ENCODE measurements at places on chromosomes 3 and 15.
A peak's percentile ranks its signal among the peaks of the same experiment; 100 is the strongest.

- no peak for ATAC-seq
Observed at GRCh38 chr15:90211440-90212143, 10.5 kb downstream of the SEMA4B start.

- ATAC-seq = no peak
Observed at GRCh38 chr15:57780471-57780870, 74.0 kb downstream of the POLR2M start.

DNA sequence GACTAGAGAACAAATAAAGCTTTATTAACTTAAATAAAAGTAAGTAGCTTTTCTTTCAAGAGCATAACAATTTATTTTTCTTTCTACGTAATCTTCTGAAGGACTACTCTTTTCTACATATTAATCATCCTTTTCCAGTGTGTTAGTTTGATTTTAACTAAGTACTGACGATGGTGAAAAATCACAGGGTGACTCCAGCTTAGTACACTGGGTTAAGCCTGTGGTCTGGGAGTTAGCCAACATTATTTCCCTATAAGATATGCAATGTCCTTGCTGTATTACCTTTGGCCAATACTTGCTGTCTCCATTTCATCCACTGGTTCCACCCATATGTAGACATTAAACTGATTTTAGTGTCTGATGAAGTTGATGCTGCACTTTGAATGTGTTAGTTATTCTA is 508.6 kb upstream of the SUCLG2 start:
- ATAC-seq = no peak

DNA sequence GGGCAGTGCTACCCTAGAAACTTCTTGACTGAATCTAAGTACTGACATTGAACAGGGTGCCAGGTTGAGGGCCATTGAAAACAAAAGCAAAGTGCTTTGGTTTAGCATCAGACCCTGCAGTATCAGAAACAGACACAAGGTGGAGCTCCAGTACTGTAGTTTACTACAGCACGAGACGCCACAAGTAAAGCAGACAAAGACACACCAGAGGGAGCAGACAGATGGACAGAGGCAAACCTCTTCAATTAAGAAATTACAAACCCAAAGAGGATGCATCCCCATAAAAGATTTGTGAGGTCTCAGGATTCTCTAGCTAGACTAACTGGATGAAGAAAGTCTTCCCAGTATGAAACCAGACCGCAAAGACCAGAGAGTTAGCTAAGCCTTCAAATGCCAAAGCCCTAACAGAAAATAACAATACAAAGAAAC is 16.6 kb downstream of the TOP2B start:
- peak; percentile 83 for ATAC-seq

GRCh38 chr3:31509147-31509728 is 23.5 kb upstream of the STT3B start:
- ATAC-seq = peak; percentile 75

DNA sequence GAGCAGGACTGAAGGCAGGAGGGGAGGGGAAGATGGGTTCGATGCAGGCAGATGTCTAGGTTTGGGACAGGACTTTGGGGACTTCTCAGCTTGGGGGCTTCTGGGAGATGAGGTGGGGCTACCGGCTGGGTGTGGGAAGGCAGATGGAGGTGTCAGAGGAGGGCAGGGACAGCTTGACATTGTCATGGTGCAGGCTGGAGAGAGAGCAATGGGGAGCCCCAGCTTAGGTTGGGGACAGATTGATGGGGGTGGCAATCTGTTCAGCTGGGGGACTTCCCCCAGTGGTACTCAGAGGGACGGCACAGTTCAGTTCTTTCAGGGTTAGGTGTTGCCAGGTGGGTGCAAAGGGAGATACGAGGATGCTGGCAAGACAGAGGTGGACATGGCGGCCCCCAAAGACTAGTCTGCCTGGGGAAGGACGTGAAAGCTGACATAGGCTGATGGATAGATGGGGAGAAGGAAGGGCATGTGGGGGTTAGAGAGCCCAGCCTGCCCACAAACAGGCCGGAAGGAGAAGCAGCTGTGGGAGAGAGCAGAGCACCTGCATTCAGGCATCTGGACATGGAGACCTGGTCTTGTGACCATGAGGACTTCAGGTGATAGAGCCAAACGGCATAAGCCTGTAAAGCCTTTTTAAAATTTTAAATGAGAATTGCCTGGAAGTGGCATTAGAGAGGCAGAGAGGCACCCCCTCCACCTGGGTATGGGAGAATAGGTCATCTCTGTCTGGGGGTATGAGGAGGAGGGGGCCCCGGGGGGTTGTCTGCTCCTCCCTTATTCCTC is 21.1 kb downstream of the ACAA1 start:
- ATAC-seq = no peak

- no peak for ATAC-seq
Observed at GRCh38 chr3:192494174-192494573, 233.2 kb downstream of the FGF12 start.

DNA sequence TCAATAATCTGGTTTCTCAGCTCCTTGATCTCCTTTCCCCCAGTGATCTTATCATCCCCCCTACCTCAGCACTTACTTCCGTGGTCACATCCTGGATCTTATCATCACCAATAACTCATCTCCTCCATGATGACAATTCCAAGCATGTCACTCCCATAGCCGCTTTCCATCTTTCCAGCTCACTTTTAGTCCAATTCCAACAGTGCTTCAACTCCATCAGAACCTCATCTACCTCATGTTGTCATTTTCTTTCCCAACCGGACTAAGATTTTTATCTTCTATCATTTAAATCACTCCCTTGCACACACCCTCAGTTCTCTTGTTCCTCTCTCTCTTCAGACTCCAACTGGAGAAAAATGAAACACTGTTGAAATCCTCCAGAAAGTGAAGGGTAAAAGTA is 75.9 kb upstream of the UBE2E2 start:
- ATAC-seq = no peak

DNA sequence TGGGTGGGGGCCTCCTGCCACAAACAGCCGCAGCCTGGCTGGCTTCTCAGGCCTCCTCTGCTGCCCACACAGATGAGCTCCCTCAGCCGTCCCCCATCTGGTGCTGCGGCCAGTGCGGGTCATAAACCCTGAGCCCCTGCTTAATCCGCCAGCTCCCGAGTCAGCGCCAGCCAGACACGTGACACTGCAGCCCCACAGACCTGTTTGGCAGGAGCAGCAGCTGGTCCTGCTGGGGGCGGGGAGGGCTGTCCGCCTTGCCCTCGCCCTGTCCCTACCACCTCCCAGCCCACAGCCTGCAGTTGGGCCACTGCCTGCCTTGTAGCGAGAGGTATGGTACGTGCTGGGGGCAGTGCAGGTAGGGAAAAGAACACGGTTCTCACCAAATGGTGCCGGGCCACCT is 86.2 kb downstream of the IQSEC1 start:
- ATAC-seq = no peak

GRCh38 chr15:49273734-49274318 is 103.8 kb downstream of the GALK2 start:
- ATAC-seq = no peak

- no peak for ATAC-seq
Observed at GRCh38 chr15:63420333-63420747, 38.7 kb upstream of the CA12 start.

DNA sequence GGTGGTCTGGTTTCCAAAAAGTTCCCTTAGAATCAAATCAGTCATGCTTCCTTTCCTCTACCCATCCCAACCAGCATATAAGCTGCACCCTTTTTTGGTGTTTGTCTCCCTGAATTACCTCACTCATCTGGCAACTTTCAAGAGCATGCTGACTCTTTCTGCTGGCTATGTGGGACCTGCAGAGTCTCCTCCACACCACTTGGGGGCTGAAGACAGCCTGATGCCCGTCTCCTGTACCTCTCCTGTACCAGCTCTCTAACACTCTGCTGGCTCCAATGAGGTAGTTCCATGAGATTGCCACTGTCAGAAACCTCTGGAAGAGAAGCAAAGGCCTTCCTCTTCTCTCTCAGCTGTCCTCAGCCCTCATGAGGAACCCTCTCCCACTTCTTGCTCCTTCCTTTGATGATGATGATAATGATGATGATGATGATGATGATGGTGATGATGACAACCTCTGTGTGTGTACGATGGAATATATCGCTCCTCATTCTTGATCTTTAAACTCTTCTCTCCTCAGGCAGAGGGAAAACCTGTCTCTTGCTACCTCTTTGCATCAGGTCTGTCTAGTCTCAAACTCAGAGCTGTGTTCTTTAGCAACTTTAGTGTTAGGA is 257.5 kb downstream of the ZNF621 start:
- ATAC-seq = peak; percentile 35

DNA sequence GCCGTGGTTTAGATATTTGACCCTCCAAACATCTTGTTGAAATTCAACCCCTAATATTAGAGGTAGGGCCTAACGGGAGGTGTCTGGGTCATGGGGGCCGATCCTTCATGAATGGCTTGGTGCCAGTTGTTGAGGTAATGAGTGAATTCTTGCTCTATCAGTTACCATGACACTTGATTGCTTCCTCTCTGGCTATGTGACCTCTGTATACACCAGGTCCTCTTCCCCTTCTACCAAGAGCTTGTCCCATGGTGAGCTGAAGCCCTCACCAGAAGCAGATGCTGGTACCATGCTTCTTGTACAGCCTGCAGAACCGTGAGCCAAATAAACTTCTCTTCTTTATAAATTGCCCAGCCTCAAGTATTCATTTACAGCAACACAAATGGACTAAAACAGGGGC is 41.8 kb upstream of the TIPARP start:
- ATAC-seq = no peak

GRCh38 chr15:38012894-38013293 is 78.5 kb downstream of the TMCO5A start:
- ATAC-seq = no peak

DNA sequence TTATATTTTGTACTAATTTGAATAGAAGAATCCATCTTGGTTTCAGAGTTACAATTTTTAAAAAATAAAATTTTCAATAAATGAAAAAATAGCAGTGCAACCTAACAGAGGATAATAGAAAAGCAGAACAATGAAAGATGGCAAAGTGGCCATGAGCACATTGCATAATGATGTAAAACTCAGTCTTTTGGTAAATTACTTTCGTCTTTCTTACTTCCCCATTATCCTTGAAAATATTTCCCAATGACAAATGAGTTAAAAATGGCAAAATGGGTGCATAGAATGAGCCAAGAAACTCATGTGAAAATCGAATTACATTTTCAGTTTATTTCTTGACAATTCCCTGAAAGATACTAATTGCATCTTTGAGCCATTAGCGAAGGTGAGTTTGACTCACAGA is 236.4 kb downstream of the CDIN1 start:
- no peak for ATAC-seq

- no peak for ATAC-seq
Observed at GRCh38 chr3:179071027-179071322, 634 bp downstream of the ZMAT3 start.

GRCh38 chr3:112126511-112126911 is 6.5 kb downstream of the GCSAM start:
- ATAC-seq = no peak

- no peak for ATAC-seq
Observed at GRCh38 chr3:140845882-140846281, 95.8 kb upstream of the SLC25A36 start.

- no peak for ATAC-seq
Observed at GRCh38 chr15:63759752-63760151, 74.0 kb downstream of the HERC1 start.

GRCh38 chr3:132997404-132998185 is 40.6 kb upstream of the TMEM108 start:
- no peak for ATAC-seq

DNA sequence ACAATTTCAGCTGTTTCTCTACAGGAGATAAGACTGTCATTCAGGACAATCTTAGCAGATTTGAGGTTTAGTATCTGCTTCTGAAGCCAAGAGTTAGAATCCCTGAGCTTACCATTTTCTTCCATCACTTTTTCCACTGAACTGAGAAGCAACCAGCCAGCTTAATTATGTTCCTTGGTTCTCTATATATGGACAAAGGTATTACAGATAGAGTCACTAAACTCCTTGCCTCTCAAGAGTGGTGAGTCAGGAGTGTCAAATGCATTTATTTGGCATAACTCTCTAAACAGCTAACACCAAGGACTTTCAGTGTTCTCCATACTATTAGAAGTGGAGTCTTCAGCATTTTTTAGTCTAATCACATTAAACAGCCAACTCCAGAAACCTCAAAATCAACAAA is 239.3 kb downstream of the ALCAM start:
- no peak for ATAC-seq

DNA sequence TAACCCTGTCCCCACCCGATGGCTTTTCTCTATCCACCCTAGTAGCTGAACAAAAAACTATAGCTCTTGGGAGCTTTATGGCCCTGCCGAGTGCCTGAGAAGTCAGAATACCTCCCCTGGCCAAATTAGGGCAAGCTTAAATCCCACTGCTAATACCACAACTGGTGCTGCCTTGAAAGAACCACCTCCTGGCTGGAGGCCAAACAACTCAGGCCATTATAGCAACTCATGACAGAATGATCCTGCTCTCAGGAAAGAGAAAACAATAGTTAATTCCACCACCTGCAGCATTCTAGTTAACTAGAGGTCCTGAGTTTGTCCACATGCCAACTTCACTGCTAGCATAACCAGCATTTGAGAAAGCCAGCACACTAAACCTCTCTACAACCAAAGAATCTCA is 123.2 kb downstream of the RTP4 start:
- no peak for ATAC-seq

- no peak for ATAC-seq
Observed at GRCh38 chr3:117228466-117228865, 518.9 kb downstream of the TUSC7 start.

DNA sequence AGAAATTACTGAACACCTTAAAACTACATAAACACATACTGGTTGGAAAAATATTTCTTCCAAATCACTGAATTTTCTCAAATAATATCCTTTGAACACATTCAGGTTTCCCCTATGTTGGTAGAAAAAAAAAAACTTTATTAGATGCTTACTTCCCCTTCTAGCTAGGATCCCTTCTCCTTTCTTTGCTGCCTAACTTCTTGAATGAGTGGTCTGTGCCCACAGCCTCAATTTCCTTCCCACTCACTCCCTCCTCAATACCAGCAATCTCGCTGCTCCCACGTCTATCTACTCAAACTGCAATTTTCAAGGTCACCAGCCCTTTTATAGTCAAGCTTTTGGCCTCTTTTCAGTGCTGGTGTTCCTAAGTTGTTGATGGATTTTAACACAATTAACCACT is 8.3 kb downstream of the CD200R1 start:
- ATAC-seq = no peak

DNA sequence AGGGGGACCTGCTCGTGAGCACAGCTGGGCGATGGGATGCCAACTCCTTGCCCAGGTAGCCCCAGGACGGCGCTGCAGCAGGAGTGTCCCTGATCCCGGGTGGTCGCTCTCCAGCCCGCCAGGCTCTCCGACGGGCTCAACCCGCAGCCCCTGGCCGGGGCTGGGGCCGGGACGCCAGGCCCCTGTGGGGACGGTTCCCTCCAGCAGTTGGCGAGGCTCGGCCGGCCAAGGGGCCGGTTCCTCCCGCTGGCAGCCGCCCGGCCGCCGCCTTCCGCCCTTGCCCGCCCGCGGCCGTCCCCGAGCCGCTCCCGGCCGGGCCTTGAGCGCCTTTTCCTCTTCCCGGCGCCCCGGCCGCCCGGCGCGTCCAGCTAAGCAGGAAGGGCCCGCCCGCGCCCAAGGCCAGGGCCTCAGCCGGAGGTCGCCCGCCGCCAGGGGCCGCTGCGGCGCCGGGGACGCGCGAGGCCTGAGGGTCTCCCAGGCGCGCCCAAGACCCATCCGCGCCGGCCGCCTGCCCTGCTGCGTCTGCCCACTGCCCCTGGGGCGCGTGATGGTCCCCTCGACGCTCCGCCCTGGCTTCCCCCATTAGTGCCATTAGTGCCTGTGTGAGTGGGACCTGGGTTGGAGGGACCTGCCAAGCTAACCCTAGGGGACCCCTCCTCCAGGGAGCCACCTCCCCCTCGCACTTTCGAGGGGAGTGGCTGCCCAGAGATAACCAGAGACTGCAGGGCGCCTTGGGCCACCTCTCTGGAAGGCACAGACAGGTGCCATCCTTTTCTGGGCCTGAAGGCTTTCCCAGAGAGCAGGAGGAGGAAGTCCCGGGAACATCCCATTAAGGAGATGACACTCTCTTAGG is 106.4 kb downstream of the FBLN2 start:
- peak; percentile 57 for ATAC-seq
